HAP-1 (cell line): ENCODE measurements at places on chromosomes 5 and 9.

GRCh38 chr9:130701059-130702022 is 7.8 kb downstream of the EXOSC2 start:
- DNase-seq = peak; percentile 69

- no peak for DNase-seq
Observed at GRCh38 chr5:157842787-157843186, 16.2 kb downstream of the CLINT1 start.

- no peak for DNase-seq
Observed at GRCh38 chr5:35026941-35027340, 20.8 kb downstream of the AGXT2 start.

DNA sequence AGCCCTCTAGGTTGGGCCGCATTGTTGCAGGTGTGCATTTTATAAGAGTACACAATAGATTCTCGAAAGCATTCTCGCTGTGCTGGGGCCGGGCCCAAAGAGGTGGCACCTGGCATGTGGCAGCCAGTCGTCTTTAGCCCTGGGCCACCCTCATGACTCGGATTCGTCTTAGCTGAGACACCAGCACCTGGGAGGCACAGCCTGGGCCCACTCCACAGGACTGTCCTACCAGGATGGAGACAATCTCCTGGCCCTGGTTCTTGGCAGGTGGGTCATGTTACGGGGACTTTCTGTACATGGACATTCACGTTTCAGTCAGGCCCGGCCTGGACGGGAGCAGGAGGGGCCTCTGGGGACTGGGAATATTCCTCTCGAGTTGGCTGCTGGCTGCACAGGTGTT is 212.5 kb downstream of the FANCC start:
- DNase-seq = no peak

GRCh38 chr5:9483243-9483642 is 62.6 kb downstream of the SEMA5A start:
- DNase-seq = no peak

GRCh38 chr9:129077236-129077635 is 3.7 kb upstream of the DOLPP1 start:
- no peak for DNase-seq

GRCh38 chr9:73684601-73685000 is 532.9 kb downstream of the ANXA1 start:
- no peak for DNase-seq

- no peak for DNase-seq
Observed at GRCh38 chr9:129547869-129548570, 72.9 kb downstream of the C9orf50 start.

DNA sequence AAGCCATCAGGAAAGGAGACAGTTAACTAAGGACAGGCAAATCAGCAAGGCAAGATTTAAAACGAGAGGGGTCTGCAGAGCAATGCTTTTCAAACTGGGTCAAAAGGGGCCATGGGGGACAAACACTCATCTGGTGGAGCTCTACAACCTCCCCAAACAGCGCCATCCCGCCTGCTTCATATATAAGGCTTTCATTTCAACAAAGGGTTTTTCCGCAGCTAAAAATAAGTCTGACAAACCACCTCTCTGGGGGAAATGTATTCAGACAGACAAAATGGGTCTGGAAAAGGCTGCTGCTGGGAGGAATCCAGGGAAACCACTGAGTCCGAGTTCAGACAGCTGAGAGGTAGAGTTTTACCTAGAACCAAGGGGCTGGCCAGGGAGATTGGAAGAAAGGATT is 8.3 kb upstream of the SEPTIN8 start:
- no peak for DNase-seq

- no peak for DNase-seq
Observed at GRCh38 chr9:130962418-130963316, 23.6 kb upstream of the FIBCD1 start.

DNA sequence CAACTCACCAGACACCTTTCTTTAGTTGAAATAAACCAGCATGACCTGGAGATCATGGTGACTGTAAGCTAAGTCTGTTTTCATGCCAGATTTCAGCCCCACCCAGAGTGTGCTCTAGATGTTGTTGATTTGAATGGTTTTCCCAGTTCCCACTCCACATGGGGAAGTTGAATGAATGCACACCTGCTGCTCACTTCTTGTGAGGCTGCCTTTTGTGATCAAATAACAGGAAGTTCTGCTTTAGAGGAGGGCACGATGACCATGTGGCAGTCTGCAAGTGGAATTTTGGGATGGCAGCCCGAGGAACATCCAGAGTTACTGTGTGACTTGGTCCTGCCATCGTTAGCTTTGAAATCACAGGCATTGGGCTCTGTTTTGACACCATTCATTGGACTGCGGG is 18.7 kb downstream of the SLC46A2 start:
- no peak for DNase-seq

DNA sequence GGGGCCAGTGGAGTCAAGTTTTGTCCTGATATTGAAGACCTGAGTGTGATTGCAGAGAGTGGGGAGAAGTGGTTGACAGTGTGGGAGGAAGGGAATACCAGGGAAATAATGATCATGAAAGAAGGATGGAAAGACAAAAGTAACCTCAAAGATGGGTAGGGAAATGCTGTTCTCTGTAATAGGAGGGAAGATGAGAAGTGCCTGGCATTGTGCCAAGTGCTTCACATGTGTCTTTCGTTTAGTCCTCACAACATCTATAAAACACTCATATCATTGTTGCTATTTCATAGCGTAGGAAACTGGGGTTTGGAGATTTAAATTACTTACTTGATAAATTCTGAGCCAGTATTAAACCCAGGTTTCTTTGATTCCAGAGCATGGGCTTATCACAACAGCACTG is 472.3 kb downstream of the LRRC70 start:
- DNase-seq = no peak

DNA sequence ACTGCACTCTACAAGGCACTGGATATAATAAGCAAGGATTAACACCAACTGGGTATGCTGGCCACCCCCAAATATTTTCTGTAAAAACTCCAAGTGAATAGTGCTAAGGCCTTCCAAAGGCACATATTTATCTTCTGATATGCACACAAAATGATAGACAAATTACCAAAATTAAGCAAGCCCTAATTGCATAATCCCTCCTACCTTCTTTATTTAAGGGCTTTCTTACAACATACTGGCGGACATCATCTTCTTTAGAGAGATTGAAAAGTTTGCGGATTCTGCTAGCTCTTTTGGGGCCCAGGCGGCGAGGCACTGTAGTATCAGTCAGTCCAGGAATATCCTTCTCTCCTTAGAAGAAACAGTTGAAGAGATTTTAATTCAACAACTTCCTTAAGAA is 1.9 kb downstream of the RPS6 start:
- no peak for DNase-seq

- DNase-seq = no peak
Observed at GRCh38 chr9:90219548-90220118, 423.0 kb downstream of the DIRAS2 start.

DNA sequence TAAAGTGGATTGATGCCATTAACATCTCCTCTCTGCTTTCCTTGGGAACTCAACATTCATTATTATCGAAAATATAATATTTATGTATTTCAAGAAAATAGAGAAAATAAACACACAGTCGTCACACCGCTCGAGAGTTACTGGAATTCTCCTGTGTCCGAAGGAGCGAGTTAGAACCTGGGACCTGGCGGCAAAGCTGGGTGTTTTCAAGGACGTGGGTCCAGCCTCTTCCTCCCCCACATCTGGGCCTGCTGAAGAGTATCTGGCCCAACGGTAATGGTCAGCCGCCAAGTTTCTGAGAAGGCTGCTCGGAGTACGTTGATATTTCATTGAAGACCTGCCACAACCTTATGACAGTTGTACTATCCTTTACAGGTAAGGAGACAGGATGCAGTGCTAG is 47.9 kb downstream of the IRX2 start:
- DNase-seq = no peak

- DNase-seq = no peak
Observed at GRCh38 chr5:157352756-157353340, 86.9 kb downstream of the CYFIP2 start.

GRCh38 chr5:126219616-126220015 is 203.6 kb upstream of the GRAMD2B start:
- DNase-seq = no peak

DNA sequence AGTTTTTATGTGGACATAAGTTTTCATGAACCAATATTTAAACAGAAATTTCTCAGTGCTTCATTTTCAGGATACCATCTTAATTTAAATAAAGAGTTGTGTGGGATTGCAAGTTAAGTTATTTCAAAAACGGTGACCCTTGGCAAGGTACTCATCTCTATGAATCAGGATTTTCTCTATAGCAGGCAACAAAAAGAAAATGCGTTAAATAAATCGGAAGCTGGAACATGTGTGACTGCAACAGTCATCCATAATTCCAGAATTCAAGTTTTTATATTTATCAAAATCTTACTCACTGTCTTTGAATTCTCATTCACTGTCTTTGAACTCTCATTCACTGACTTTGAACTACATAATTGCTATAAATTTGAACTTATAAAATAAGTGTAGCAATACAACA is 5.8 kb upstream of the RECK start:
- no peak for DNase-seq

DNA sequence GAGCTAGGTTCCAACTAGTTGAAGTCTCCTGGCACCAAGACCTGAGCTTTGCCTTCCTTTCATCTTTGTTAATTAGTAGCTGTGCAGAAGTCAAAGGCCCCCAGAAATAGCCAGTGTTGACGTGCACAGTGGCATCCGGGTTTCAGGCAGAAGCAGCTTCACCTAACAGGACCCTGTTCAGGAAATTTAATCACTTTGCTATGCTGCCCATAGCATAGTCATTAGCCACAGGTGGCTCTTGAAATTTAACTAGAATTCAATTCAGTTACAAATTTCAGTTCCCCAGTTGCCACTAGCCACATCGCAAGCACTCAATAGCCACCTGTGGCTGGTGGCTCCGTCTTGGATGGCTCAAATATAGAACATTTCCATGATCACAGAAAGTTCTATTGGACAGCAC is 179.1 kb downstream of the GOLPH3 start:
- DNase-seq = no peak

- no peak for DNase-seq
Observed at GRCh38 chr9:16612627-16613026, 257.8 kb downstream of the BNC2 start.

DNA sequence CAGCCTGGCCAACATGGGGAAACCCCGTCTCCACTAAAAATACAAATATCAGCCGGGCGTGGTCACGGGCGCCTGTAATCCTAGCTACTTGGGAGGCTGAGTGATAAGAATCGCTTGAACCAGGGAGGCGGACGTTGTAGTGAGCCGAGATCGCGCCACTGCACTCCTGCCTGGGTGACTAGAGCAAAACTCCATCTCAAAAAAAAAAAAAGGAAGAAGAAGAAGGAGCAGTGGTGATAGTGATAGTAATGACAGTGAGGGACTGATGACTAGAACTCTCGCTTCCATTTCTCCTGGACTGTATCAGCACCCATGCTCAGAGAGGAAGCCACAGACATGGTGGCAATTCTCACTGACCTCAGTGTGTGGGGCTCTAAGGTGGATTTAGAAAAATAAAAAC is 52.6 kb upstream of the CLINT1 start:
- DNase-seq = no peak

- DNase-seq = peak; percentile 20
Observed at GRCh38 chr9:132241840-132242620, 80.2 kb downstream of the NTNG2 start.

- peak; percentile 2 for DNase-seq
Observed at GRCh38 chr5:150117945-150118560, 31.7 kb upstream of the CSF1R start.
